Stimulated activated CD4-positive, alpha-beta T cell treated with anti-CD3 and anti-CD28 coated beads, Interleukin-2, amount 100 ng/mL, for 4 hours (primary cell): ENCODE measurements at places on chromosomes 2 and 18.
A peak's percentile ranks its signal among the peaks of the same experiment; 100 is the strongest.

DNA sequence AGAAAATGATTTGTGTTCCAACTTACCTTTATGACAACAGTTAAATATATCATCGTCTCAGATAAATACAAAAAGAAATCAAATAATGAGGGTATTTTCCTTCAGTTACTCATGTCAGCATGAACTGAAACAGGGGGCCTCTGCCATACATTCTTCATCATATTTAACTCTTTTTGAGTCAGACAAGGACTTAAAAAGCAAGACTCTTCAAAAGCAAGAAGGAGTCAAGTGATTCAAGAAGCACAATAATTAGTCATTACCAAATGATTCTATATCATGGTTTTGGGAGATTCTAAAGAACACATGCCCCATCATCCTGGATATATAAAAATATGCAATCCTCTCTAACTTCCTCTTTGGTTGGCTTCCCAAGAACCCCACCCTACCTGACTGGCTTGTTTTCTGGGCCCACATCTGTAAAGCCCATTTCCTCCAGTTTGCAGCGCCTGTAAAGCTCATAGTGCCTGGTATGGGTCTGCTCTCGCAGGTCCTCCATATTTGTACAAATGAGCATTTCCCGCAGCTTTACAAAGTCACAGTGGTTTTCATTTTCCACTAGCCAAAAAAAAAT lies 49.7 kb downstream of the SEPTIN10 start:
- DNase-seq = no peak

GRCh38 chr2:43441195-43441594 lies 154.6 kb downstream of the THADA start:
- DNase-seq = no peak

- peak; percentile 54 for DNase-seq
Measured at GRCh38 chr2:31233741-31234682, at the start of gene EHD3. EHD3 (plus strand) TSS chr2:31234152; CDS start chr2:31234622, 470 bp downstream.

- no peak for DNase-seq
Measured at GRCh38 chr2:28644760-28645159, 106.9 kb upstream of the PPP1CB start.

DNA sequence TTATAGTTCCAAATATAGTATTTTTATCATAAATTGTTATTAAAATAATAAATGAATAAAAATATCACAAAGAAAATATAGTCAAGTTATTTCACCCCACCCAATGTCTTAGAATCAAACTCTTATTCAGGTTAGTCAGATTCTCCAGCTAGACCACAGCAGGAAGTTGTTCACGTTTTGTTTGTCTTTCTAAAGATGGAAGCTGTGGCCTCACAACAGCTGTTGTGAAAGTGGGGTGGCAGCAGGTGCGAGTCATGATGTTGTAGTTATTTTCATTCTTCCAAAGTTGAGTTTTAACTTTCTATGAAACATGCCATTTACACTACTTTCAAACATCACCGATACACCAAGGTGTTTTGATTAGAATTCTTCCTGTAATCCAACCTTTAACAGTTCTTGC lies 272.9 kb downstream of the SLC8A1 start:
- no peak for DNase-seq
